ENCODE measurements at places on chromosomes 4 and X.

- no peak for DNase-seq
Observed at GRCh38 chr4:54234497-54235205, 5.6 kb downstream of the PDGFRA start.

GRCh38 chr4:169724260-169724659 is 33.5 kb downstream of the HPF1 start:
- peak; percentile 13 for DNase-seq

GRCh38 chrX:75096331-75096730 is 59.8 kb downstream of the ABCB7 start:
- no peak for DNase-seq

- DNase-seq: no peak
Observed at GRCh38 chr4:7295911-7296660, 103.7 kb downstream of the SORCS2 start.

GRCh38 chrX:99901091-99901490 is 509.0 kb downstream of the PCDH19 start:
- no peak for DNase-seq

GRCh38 chr4:76302826-76303438 is 3.6 kb upstream of the STBD1 start:
- DNase-seq: no peak

DNA sequence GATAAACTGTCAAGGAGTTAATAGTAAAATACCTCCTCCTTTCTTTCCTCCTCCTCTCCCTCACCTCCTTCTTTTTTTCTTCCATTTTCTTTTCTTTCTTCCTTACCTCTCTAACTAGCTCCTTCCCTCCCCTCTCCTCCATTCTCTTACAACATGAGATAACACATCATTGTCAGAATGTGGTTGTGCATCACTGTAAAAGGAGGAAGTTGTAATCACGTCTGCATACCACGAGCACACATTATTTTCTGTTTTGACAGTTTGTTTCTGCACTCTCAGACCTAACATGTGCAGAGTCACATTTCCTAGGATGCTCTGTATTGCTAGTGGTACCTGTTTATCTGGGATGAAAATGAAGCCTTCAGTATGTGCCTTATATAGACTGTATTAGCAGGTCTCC is 9.1 kb downstream of the SLIT2 start:
- DNase-seq: no peak

DNA sequence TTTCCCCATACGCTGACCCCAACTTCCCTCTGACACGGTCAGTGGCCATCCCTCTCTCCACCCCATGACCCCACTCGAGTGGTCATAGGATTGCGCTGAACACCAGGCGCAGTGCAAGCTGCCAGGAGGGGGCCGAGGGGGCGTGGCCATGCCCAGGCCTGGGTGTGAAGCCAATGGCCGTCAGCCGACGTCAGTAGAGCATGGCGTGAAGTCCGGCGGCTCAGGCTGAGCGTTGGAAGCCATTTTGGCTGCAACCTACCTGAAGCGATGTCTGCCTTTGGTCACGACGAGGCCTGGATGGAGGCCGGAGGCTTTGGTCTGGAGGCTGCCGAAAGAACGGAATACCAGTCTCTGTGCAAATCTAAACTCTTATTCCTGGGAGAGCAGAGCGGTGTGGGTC is at the start of gene RAB41:
RAB41 (plus strand) TSS at position 222 of the 400 bp plus-strand sequence; CDS start at position 268, 46 bp downstream.
- no peak for DNase-seq

DNA sequence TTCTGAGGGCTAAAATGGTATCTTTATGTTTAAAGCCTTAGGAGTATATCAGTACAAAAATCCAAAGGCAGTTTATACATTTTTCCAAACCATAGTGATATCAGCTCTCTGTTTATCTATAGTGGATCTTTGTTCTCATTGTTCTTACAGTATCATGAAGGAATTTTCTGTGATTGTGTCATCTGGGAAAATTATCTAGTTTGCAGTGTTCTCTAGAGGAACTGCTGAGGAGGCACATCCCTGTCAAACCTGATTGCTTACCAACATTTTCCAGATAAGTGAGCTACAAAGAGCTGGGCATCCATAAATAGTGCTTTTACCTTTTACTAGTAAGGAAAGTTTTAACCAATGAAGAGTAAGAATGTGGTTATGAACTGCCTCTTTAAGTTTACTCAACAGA is 44.9 kb upstream of the SLC25A31 start:
- peak; percentile 65 for DNase-seq

GRCh38 chr4:119746951-119747350 is 118.3 kb upstream of the PDE5A start:
- no peak for DNase-seq

GRCh38 chr4:177010418-177010817 is 217.7 kb upstream of the VEGFC start:
- DNase-seq: peak; percentile 79

DNA sequence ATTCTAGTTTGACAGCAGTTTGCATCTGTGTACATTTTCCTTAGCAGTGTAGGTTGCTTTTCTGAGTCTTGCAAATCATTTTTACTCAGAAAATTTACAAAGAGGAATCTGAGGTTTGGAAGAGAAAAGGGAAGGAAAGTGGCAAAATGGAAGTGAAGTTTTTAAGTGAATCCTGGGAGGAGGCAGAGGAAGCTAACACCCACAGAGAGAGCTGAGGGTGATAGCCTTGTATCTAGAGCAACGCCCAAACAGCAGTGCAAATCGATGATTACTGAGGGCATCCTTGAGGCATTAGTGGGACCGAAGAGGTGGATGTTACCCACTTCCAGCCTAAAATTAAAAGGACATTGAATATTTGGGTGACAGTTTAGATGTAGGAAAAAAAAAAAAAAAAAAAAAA is 31.8 kb downstream of the KLF3 start:
- no peak for DNase-seq

GRCh38 chr4:108834166-108834834 is 71.4 kb upstream of the ETNPPL start:
- DNase-seq: peak; percentile 91

DNA sequence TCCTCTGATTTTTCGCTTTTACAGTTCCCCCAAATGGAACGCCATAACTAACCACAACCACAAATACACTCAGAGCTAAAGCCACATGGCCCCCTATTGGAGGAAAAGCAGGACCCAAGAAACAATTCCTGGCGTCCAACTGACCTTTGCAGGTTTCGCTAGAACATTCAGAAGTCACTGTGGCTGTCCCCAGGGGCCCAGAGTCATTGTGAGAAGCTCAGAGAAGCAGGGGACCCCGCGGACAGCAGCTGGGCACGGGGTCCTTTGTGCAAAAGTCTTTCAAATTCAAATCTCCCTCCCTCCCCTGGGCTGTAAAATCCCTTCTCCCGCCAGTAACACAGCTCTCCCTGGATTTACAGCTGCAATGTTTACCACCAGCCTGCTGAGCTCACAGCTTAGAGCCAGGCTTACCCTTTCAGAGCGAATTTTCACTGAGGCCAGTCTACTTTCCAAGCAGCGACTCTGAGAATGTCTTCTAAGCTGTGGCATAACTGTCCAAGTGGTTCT is 214.8 kb downstream of the CRLF2 start:
- no peak for DNase-seq

DNA sequence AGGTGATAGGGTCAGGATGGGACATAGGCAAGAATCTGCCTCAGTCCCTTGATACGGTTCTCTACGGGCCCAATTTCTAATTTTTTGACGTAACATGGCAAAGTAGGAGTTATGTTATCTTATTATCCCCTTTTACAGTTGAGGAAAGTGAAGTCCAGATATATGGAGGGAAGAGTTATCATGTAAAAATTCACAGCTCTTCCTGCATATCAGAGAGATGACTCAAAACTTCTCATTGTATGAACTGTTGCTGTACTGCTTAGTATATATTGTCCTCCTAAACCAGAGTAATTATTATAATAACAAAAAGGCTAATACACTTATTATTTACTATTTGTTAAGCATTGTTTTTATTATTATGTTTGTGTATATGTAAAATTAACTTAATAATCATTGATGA is 260.5 kb upstream of the IGFBP7 start:
- DNase-seq: peak; percentile 40

DNA sequence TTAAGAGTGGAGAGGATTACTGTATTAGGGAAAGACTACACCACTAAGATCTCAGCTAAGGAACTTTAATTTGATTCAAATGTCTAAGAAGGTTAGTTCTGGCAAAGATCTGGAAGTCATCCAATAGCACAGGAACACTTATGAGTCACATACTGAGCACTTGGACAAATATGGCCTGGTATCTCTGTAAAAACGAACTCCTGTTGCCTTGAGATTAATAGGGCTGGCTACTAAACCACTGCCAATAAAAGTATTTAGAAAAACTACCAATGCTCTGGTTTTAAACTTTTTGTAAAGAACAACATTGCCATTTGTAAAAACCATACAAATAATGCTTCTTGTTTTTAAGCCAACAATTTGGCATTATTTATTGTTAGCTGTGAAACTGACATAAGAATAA is 70.5 kb downstream of the SEC24D start:
- peak; percentile 79 for DNase-seq

DNA sequence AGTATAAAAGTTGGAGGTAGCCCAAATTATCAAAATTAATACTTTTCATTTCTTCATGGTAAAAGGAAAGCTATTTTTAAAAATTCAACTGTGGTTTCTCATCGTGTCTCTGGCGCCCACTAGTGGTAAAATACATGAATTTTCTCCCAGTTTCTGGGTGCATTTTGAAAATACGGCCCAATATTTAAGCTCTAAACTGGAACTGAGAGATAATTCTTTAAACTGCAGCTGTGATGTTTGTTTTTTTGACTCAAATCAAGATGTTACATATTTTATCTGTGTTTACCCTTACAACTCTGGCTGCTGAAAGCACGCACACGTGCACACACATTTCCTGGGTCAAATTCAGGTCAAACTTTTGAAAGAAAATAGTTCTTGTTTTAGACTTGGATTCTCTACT is 123.9 kb upstream of the ACSL4 start:
- no peak for DNase-seq

GRCh38 chr4:180799798-180800197 is 1443.4 kb upstream of the TENM3 start:
- no peak for DNase-seq

- DNase-seq: peak; percentile 78
Observed at GRCh38 chr4:94924566-94924965, 166.8 kb downstream of the BMPR1B start.

DNA sequence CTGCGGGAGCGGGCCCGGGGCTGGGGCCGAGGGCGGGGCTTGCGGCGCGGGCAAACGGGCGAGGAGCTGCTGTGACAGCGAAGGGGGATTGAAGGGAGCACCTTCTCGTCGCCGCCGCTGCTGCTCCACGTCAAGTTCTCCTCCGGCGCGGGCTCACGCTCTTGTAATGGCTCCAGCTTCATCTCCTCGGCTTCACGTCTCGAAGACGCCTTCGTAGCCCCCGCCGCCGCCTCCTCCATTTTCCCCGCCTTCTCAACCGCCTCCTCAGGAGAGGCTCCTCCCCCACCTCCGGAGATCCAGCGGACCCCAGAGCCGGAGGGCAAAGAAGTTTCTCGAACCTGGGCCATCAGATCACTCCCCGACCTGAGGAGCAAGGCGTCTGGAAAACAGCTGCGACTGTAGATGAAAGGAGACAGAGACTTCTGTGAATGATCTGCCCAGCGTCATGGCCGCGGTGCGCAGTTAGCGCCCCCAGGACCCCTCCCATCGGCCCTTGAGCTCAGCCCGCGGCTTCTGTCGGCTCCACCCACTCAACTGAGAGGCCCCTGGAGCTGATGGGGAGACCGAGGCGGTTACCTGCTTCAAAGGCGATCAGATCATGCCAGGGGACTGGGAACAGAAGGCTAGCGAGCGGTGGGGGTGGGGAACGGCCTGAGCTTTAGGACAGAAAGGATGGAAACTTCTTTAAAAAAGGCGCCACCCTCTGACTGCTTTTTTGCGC is 895 bp downstream of the USP51 start:
- no peak for DNase-seq

- DNase-seq: no peak
Observed at GRCh38 chr4:4992833-4993232, 26.4 kb downstream of the CYTL1 start.

DNA sequence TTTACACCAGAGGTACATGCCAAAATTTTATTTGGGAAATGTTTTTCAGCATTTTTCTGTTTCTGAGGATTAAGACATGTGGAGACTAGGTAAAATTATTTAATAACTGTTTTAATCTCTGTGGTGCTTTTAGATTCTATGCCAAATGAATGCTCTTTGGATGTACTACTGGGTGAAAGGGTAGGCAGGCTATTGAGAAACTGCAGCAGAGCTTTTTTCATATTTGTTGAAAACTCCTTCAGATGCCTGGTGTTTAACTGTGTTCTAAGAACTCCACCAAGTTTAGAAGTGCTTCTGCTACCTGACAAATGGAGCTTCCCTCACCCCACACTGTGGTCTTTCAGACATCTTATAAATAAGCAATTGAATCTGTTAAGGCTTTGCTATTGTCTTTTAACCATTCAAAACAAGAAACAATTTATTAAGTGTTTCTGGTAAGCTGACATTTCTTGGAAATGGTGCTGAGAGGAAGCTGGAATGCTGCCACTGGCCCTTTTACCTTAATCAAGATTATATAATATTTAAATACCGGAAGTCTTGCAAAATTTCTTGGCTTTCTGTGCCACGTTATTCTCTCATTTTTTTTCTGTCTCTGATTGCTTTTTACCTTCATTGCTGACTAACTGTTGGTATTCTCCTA is 51.2 kb upstream of the CYSLTR1 start:
- no peak for DNase-seq

- DNase-seq: no peak
Observed at GRCh38 chrX:55201930-55202579, 18.1 kb upstream of the PAGE5 start.

GRCh38 chrX:126551725-126552312 is 795 bp downstream of the DCAF12L1 start:
- DNase-seq: no peak

DNA sequence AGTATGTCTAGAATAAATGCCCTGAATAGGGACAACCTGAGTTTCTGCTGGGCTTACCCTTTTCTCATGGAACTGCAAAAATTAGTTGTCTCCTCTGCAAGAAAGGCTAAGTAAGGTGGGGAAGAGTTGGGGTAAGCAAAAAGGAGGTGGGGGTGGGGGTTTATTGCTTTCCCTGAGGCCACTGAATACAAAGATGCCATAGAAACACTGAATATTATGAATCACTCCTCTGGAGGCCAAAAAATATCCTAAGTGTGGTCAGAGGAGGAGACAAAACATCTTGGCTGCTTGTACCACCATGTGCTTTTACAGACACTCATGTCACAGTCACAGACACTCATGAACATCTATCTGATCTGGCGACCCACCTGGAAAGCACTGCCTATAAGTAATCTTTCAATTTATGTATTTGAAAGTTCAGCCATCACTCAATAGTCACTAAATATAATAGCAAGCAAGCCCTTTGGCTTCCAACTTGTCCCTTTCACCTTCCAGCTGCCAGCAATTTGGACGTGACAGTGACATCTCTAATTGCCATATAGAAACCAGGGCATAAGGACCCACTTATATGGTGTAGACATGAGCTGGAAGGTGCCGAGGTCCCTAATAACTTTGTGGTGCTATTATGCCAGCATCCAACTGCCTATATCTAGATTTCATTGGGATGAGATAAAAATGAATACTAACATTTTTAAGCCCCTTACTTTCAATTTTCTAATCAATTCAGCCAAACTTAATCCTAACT is 122.7 kb upstream of the CBR4 start:
- DNase-seq: no peak
